Breast epithelium (tissue), 4 donors: ENCODE measurements at places on chromosomes 5 and 9.

DNA sequence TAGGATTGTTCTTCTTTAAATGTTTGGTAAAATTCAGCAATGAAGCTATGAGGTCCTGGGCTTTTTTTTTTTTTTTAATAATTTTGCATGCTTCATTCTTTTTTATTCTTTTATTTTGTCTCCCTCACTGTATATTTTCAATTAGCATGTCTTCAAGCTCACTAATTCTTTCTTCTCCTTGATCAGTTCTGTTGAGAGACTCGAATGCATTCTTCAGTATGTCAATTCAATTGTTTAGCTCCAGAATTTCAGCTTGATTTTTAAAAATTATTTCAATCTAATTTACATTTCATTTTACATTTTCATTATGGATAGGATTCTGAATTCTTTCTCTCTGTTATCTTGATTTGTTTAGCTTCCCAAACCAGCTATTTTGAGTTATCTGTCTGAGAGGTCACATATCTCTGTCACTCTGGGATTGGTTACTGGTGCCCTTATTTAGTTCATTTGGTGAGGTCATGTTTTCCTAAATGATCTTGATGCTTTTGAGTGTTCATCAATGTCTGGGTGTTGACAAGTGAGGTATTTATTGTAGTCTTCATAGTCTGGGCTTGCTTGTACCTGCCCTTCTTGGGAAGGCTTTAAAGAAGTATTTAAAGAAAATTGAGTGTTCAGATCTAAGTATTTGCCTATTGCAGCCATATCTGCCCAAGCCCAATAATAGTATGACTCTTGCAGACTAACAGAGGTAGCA is 9.1 kb downstream of the LURAP1L start:
- H3K27me3 ChIP-seq = no peaks in the 10 kb centered on the region
- H3K27ac ChIP-seq = peak overlapping the region; percentile 92
- H3K4me1 ChIP-seq = no peaks in the 10 kb centered on the region
- no peak for DNase-seq
- no peaks in the 10 kb centered on the region for H3K36me3 ChIP-seq

- no peak for DNase-seq
- H3K4me1 ChIP-seq = no peaks in the 10 kb centered on the region
- no peaks in the 10 kb centered on the region for H3K27me3 ChIP-seq
- H3K36me3 ChIP-seq = no peaks in the 10 kb centered on the region
- H3K4me3 ChIP-seq = no peak overlapping the region
Observed at GRCh38 chr9:94584555-94584954, 9.1 kb downstream of the FBP2 start.

DNA sequence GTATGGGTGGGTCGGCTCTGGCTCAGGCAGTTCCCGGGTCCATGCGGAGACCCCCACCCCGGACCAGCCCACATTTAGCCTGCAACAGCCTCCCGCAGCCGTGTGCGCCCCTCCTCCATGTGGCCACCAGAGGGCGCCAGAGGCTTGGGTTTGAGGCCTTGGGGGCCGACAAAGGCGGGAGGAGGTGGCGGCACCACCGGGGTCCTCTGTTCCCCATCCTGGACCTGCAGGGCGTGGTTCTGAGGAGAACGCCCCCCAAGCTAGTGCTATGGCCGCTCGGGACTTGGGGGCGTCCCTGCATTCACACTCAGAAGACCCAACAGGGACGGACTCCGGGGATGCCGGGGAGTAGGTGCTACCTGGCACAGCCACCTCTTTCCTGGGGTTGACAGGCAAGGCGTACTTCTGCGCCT is 16.5 kb downstream of the ASS1 start:
- H3K27me3 ChIP-seq = no peaks in the 10 kb centered on the region
- H3K27ac ChIP-seq = no peak overlapping the region
- no peak overlapping the region for H3K4me3 ChIP-seq
- DNase-seq = no peak

DNA sequence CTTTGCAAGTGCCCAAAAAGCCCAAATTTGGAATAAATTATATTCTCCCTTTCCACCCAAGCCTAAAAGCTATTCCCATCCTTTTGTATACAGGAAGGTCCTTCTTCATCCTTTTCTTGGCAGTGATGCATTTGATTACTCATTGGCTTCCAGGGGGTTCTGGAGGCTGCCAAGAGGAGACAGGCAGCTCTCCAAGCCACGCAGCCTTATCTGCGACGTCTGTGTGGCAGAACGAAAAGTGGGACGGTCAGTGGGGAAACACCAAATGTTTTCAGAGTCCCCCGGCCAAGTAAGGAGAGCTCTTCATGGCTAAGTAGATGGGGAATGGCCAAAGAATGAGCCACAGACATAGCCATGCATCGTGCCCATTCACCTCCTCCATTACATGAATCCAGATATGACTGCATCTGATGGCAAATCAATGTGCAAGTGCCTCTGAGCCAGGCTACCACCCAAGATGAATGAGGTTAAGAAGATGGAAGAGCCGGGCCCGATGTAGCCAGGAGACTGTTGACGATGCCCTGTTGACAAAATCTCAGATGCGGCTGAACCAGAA is 12.1 kb downstream of the ADAM19 start:
- H3K36me3 ChIP-seq = no peaks in the 10 kb centered on the region
- H3K27ac ChIP-seq = peak overlapping the region; percentile 4
- H3K4me1 ChIP-seq = no peaks in the 10 kb centered on the region
- no peak for DNase-seq
- no peak overlapping the region for H3K4me3 ChIP-seq

GRCh38 chr5:13553896-13554295 is 390.6 kb downstream of the DNAH5 start:
- no peaks in the 10 kb centered on the region for H3K27me3 ChIP-seq
- H3K4me3 ChIP-seq = no peak overlapping the region
- H3K27ac ChIP-seq = no peak overlapping the region
- H3K4me1 ChIP-seq = no peaks in the 10 kb centered on the region

DNA sequence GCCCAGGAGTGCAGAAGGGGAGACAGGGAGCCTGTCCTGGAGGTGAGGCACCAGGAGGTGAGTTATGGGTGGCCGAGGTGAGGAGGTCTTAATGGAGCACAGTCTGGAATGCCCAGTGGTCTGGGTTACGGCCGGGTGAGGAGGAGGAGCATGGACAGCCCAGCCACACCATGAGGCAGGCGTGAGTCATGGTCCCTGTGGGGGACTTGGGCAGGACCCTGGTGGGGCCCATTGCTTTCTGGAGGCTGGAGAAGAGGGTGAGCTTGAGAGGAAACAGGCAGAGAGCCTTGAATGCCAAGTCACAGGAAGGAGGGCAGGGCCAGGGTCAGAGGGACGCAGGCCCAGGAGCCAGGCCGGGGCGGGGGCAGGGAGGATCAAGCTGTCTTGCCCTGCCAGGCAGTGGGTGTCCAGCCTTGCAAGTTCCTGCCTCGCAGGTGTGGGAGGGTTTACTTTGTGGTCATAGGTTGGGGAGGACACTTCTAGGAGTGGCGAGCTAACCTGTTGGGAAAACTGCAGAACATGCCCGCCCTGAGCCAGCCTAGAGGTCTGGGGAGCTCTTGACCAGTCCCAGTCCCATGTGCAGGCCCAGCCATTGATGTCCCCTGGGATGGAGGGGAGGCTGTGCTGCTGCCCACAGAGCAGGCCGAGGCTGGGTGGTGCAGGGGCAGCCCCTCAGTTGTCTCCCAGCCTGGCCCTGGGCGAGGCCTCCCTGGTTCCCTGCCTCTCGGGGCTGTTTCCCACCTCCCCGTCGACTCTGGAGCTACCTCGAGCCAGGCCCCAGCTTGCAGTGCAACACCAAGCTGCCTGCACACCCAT is 2.8 kb downstream of the CACNA1B start:
- DNase-seq = no peak
- H3K27me3 ChIP-seq = no peaks in the 10 kb centered on the region
- peaks cover 4% of the 10 kb centered on the region for H3K4me1 ChIP-seq
- H3K27ac ChIP-seq = no peak overlapping the region

DNA sequence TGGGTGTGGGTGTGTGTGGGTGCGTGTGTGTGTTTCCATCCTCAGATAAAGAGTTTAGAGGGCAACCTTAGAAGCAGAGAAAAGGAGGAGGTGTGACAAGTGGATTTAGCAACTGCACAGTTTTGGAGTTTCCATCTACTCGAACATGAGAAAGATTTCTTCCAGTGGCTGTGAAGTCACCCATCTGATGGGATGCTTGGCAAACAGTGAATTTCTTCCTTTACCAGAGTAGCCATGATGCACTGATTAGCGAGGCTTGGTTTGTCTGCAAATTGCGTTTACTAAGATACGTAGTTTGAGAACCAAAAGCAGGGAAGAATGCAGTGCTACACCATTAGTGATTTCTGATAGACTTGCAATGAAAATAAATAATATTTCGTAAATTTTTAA is 791 bp upstream of the STARD4 start:
- no peaks in the 10 kb centered on the region for H3K27me3 ChIP-seq
- H3K4me1 ChIP-seq = no peaks in the 10 kb centered on the region
- H3K27ac ChIP-seq = no peak overlapping the region
- H3K36me3 ChIP-seq = no peaks in the 10 kb centered on the region
- no peak for DNase-seq

GRCh38 chr9:75612754-75613153 is 277.7 kb upstream of the PCSK5 start:
- no peak overlapping the region for H3K4me3 ChIP-seq
- H3K27me3 ChIP-seq = no peaks in the 10 kb centered on the region
- no peak overlapping the region for H3K27ac ChIP-seq
- H3K4me1 ChIP-seq = no peaks in the 10 kb centered on the region

GRCh38 chr5:142680605-142681259 is 5.2 kb downstream of the FGF1 start:
- peak overlapping the region; percentile 62 for H3K27ac ChIP-seq
- no peaks in the 10 kb centered on the region for H3K27me3 ChIP-seq
- peak; percentile 81 for DNase-seq
- no peak overlapping the region for H3K4me3 ChIP-seq
- H3K4me1 ChIP-seq = no peaks in the 10 kb centered on the region

- no peaks in the 10 kb centered on the region for H3K4me1 ChIP-seq
- no peak overlapping the region for H3K27ac ChIP-seq
- no peak for DNase-seq
- H3K36me3 ChIP-seq = no peaks in the 10 kb centered on the region
- H3K4me3 ChIP-seq = no peak overlapping the region
Observed at GRCh38 chr5:31469886-31470285, 62.0 kb downstream of the DROSHA start.

DNA sequence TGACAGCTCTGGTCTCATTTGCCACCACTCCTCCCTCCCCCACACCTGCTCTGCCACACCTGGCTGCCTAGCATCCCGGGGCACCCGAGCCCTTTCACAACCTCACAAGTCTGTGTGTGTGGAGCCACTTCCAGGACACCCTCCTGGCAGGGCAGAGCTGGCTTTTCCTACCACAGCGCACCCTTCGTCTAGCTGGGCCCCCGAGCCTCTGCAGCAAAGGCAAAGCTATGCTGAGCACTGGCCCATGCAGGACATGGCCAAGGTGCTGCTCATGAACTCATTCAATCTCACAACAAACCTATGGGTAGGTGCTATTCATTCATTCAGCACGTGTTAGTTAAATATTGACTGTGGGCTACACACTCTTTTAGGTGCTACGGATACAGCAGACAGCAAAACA is 43.4 kb downstream of the DUSP1 start:
- DNase-seq = no peak
- no peak overlapping the region for H3K4me3 ChIP-seq
- H3K27me3 ChIP-seq = no peaks in the 10 kb centered on the region
- H3K27ac ChIP-seq = no peak overlapping the region
- peaks cover 15% of the 10 kb centered on the region for H3K4me1 ChIP-seq
